Body of pancreas (tissue), 4 donors: ENCODE measurements at places on chromosomes 6 and 20.

GRCh38 chr20:40309731-40310130 is 379.3 kb downstream of the MAFB start:
- DNase-seq: no peak

DNA sequence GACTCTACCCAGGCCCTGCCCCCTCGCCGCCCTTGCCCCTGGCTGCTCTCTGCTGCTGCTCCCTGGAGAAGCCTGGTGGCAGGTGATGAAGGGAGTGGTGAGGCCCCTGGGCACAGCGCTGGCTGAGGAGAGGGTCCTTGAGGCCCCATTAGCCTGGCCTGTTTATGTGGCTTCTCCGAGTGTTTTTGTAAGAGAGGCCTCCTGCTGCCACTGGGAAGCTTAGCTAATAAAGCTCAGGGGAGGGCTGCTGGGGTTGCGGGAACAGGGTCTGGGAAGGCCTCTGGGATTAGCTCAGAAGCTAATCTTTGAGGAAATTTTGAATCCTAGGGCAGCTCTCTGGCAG is 15.5 kb downstream of the EBF4 start:
- DNase-seq: no peak

DNA sequence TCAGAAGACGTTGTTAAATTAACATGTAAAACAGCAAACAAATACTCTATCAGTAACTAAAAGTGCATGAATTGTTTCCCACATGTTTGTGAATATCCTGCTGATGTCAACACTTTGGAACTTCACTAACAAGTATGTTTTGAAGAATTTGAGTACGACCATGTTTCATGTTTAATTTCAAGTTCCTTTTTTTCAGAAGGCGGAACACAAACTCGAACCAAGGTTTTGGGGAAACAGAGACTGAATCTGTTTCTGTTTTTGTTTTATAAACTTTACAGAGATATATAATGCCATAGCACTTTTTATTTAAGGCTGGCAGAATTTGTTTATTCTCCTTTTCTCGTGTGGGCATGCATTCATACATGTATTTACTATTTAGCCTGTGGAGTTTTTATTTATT is 509.3 kb upstream of the CITED2 start:
- no peak for DNase-seq

GRCh38 chr6:148648754-148649453 is 97.9 kb upstream of the UST start:
- peak; percentile 27 for DNase-seq

DNA sequence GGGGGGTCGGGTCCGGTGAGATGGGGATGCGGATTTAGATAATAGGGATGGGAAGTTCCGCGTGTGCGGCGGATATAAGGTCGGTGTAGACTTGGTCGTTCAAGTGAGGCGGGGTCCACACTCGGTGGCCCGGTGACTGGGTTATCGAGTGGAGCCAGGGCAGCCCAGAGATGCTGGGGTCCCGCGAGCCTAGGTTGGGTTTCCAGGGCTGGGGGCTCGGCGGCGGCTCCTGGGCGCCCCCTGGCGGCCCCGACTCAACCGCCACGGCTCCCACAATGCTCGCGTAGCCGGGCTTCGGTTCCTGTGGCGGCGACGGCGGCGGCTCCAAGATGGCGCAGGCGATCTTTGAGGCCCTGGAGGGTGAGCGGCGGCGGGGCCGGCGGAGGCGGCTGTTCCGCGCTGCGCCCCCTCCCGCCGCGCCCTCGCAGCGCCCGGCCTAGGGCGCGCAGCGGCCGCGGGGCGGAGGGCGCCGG is at the start of gene ZNF341:
ZNF341 (plus strand) TSS at position 304 of the 473 bp plus-strand sequence; CDS start at position 330, 26 bp downstream.
- peak; percentile 91 for DNase-seq

DNA sequence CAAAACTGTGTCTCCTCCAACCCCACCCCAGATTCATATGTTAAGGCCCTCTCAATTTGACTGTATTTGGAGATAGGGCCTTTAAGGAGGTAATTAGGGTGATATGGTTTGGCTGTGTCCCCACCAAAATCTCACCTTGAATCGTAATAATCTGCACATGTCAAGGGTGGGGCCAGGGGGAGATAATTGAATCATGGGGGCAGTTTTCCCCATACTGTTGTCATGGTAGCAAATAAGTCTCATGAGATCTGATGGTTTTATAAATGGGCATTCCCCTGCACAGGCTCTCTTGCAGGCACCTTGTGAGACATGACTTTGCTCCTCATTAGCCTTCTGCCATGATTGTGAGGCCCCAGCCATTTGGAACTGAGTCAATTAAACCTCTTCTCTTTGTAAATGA is 46.6 kb upstream of the TOX2 start:
- no peak for DNase-seq

- no peak for DNase-seq
These were observed 531.6 kb upstream of the HS3ST5 start for GRCh38 chr6:114874410-114874809.

GRCh38 chr6:27679308-27679963 is 206.5 kb upstream of the ZNF184 start:
- DNase-seq: no peak

DNA sequence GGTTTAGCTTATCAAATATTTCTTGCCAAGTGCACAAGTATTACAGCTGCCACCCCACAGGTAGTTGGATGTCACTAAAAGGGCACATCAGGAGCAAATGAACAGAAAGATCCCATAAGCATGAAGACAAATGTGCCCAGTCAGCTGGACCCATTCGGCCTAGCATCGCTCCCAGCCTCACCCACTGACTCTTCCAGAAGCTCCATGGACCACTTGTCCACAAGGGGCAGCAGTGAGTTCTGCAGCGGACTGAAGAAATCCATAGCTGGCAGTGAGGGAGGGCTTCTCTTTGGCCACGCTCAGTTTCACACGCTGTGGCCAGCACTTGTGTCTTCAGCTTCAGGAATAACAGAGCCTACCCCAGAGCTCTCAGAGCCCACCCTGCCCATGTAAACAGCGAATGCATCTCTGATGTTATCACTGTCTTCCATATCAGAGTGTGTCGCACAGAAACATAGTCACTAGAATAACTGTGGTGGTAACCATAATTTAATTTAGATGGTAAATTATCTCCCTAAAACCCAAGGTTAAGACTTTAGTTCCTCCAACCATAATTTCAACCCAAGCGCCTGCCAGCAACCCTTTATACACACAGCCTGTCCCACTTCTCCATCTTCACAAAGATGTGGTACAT is 15.8 kb downstream of the CGA start:
- peak; percentile 77 for DNase-seq

DNA sequence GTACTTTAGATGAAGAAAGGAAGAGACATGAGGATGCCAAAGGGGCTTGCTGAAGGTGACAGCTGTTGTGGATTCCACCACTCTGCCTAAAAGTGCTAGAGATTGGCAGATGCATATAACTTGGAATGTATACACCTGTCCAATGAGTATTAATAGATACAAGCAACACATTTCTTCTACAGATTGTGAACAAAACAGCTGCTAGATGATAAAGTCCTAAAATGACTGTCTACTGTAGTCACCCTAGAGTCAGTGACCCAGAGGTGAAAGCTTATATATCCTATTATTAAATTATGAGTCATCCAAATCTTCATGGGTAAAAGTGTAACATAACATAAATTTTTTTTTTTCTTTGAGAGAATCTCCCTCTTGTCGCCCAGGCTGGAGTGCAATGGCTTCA is 5.2 kb downstream of the RNF217 start:
- no peak for DNase-seq

DNA sequence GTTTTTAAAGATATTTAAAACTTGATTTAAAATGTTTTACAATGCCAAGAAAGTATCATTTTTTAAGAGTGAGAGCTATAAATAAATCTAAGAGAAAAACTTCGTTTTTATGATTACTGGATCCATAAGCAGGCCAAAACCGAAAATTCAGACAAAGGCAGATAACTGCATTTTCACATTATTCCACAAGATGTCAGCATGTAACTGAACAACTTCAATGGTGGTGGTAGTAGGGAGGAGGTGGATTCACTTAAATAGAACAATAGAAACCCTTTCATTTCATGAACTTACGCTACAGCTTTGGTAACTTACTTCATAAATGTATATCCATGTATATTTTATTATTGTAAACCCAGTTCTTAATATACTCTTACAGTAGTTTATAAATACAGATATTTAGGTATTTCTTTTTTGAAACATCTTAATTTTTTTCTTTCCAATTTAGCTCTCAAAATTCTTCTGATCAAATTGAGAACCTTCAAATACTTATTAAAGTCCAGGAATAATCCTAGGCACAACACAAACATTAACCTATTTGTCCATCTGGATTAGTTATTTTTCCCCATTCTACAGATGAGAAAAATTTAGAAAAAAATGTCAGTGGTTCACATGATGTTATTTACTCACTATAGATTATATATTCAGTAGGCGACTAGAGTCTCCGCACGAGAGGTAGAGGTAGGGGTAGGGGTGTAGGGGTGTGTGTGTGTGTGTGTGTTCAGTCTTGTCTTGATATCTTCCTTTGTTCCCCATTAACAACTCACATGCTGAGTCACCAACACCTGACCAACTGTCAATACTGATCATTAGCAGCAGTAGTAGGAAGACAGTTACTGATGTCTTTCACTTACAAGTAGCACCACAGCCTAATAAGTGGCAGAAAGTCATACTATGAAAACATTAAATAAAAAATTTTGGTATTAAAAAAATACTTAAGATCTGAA is 111.5 kb downstream of the ARHGAP18 start:
- no peak for DNase-seq

DNA sequence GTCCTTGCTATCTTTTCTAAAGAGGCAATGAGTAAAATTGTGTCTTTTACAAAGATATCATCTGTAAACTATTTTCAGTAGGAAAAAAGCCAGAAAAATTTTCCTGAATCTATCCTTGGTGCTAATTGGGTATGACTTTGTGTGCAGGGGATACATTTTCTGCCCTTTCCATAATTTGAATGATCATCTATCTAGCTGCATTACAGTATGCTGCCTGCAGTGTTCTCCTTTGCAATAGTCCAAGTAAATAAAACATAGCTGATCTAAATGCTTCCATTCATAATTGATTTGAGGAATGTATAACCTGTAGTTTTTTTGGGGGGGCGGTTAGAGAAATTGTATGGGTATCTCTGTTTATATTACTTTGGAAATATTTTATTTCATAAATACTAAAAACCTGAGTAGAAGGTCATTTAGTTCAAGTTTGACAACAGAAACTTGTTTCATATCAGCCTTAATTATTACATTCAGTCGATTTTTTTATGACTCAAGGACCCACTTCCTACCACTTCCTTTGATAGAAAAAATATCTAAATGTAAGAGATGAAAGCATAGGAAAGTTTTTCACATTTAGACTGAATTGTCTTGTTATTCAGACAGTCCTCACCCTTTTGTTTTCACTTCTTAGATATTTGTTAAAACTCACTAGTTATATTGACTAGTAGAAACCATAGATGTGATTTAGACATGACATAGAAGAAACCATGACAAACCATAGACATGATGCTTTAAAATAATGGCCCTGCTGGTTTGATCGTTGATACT is 75.3 kb downstream of the AIG1 start:
- DNase-seq: no peak

DNA sequence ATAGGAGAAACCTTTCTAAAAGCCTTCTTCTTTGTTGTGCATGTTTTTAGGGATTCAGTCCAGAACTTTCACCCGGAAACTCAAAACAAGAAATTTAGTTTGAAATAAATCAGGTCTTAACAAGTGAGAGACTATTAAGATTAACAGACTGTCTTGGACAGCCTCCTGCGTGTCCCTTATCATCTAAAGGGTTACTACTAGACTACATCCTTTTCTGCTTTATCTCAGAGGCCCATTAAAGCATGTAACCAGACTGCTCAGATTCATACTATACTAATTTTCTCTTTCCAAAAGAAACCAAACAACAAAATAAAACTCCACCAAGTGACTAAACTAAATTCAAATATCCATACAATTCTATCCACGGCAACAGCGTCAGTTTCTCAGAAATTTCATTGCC is 173.8 kb downstream of the GMPR start:
- no peak for DNase-seq

GRCh38 chr20:23235173-23236027 is 115.2 kb upstream of the NXT1 start:
- peak; percentile 51 for DNase-seq

DNA sequence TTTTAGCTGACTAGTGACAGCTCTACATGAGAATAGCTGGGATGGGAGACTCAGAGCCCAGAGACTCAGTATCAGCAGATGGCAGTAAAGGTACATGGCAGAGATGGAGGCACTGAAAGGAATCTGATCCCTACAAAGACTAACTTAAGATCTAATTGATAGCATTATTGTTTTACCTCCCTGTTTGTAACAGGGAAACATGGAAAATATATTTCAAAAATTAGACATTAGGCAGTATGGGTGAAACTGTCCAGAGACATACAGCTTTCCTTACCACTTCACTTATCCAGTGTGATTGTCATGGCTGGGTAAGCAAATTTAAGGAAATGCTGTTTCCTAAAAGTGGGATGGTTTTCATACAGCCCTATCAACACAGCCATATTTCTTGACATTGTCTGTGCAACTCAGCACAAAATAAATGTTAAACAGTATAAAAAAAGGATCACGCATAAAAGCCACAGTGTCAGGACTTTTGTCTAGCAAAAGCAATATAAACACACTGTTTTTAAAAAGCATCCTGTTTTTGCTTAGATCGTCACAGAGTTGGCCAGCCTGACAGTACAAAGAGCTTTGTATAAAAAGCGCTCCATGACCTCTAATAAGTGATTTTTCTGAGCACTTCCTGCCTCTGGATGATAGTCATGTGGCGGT is 376.9 kb downstream of the PHF3 start:
- DNase-seq: no peak

- no peak for DNase-seq
These were observed 36.1 kb downstream of the BLOC1S5 start for GRCh38 chr6:8027965-8028651.

DNA sequence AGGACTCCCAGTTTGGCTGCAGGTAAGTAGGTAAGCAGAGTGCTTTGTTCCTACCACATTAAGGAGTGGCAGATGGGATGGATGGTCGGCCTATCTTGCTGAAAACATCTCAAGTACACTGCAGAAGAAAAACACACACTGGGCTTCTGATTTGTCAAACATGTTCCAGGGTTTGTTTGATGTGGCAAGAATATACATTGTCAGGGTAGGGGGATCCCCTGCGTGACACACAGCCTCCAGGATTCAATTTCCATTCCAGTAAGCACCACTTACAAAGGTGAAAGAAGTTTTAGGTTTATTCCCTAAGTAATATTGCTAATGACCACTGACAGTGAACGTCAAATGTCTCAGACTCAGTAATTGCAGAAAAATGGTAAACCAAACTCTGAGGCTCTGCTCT is 26.0 kb upstream of the KIF16B start:
- DNase-seq: no peak
